ENCODE measurements at places on chromosomes 11 and 22. TPM values are rescaled to one million over a fixed set of nuclear protein-coding genes. Genes with fewer than 3 reads are reported as not detected.

The UPK2 gene
- total RNA-seq = not detected

The MMP10 gene
- total RNA-seq = not detected

The ANO9 gene
- 8.9 TPM for total RNA-seq

The SYT13 gene
- total RNA-seq = 0.14 TPM

The APOA1 gene
- total RNA-seq = 2,184 TPM

The SEC14L6 gene
- total RNA-seq = 0.09 TPM

The PARVG gene
- not detected for total RNA-seq

The GAS2L1 gene
- 2.6 TPM for total RNA-seq

DNA sequence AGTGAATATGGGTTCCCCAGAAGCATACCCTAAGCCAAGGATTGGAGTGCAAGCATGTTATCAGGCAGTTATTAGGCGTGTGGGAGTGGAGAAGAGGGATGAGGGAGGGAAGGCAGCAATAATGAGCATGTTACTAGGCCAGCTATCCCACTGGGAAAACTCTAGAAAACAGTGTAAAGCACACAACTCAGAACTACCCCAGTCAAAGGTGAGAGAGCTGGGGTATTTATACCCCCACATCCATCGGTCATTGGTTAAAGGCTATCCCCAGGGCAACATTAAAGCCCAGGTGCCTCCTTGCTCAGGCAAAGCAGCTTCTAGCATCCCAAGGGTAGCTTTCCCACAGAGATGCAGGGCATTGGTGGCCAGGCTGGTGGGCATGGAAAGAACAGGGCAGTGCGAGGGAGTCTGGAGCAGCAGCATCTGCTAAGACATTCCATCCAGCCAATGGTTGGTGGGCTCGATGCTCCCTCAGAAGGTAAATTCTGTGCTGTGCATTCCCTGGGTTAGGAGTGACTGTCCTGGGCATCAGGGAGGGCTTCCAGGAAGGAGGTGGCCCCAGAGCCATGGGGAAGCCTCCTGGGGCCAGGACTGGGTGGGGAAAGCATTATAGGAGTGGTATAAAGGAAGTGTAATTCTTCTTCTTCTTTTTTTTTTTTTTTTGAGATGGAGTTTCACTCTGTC, 21.1 kb upstream of the LRRC10B start:
- DNase-seq = no peak

- no peak for DNase-seq
Observed at GRCh38 chr22:40376149-40376548, 5.8 kb downstream of the SGSM3 start.

GRCh38 chr22:16801571-16801970, 23.6 kb downstream of the XKR3 start:
- no peak for DNase-seq

GRCh38 chr11:86678823-86679222, 6.4 kb upstream of the ME3 start:
- DNase-seq = no peak

DNA sequence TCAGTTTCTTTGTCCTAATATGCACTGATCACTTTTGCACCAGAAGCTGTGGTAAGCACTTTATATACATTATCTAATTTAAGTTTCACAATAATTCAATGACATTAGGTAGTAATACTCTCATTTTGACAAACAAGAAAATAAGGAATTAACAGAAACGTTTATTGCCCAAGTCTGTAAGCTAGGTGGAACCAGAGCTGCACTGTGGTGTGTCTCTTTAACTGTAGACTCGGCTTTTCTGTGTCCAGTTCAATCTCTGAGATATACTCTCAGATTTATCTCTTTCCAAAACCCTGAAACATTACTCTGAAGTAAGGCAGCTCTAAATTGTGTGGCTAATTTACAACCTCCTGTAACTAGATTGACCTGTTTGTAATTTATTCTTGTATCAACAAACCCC, 101.1 kb downstream of the MUC15 start:
- DNase-seq = no peak

DNA sequence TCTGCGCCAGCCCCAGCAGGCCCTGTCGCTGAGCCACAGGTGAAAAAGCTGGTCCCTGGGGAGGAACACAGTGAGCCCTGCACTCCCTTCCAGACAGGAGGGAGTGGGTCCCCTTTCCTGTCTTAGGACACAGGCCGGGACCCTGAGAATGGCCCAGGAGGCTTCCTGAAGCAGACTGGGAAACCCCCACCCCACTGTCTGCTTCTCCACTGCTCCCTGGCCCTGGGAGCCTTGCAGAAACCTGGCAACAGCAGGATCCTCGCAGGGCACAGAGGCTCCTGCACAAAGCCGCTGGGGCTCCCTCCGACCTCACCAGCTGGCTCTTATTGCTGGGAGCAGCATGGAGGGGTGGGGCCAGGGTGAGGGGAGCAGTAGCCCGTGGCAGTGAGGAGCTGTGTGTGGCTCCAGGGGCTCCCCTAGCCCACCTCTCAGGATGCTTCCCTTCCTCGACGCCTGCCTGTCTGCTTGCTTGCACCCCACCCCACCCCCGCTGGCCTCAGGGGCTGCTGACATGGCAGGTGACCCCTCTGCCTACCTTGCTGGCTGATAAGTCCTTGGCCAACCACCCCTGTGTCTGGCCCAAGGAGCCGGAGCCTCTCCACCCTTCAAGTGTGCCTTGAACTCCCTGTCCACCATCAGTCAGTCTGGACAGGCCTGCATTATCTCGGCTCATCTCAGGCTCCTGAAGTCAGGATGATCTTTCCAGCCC, 72.1 kb upstream of the KCNQ1OT1 start:
- no peak for DNase-seq

- no peak for DNase-seq
Observed at GRCh38 chr11:102879801-102880200, 5.0 kb upstream of the MMP12 start.

DNA sequence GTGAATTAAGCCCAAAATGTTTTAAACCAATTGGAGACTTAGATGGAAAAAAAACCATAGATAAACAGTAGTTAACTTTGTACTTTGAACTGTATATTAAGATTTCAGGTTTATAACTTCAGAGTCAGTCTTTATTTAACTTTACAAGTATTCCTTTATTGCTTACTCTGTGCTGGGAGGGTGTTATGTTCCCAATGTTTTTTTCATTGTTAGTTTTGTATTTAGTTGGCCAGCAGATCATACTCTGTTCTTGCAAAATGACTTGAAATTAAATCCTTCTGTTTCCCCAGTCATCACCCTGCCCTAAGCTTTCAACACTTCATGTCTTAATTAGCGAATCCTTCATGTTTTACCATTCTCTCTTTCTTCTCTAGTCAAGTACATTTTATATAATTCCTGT, 25.3 kb downstream of the SIK2 start:
- DNase-seq = no peak

DNA sequence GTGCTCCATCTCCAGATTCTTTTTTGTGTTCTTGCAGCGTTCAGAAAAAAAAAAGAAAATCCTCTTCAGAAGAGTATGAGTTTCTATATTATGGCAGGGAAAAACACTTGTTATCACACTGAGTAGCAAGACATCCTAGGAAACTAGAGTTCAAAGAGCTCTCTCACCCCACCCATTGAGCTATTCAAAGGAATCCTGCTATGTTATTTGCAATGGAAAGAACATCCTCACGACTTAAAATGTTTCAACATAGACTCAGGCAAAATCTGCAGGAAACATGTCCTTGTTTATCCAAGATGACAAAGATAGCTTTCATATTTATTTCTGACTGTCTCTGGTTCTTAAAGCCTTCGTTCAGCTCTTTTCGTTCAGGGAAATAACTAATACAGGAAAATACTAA, 331.6 kb upstream of the ANO5 start:
- DNase-seq = no peak

- DNase-seq = no peak
Observed at GRCh38 chr22:46679706-46680269, 58.3 kb downstream of the CERK start.

- DNase-seq = no peak
Observed at GRCh38 chr11:13784441-13784840, 116.0 kb downstream of the FAR1 start.

All from HepG2 (cell line).